ENCODE measurements at places on chromosomes 13 and 19. TPM values are rescaled to one million over a fixed set of nuclear protein-coding genes. Genes with fewer than 3 reads are reported as not detected.

The N4BP2L2 gene
- 59.6 TPM for total RNA-seq

The SULT2B1 gene
- 7.7 TPM for total RNA-seq

The TEX26 gene
- total RNA-seq: not detected

The LPAR2 gene
- total RNA-seq: 22.6 TPM

The CAPS gene
- total RNA-seq: 9.3 TPM

The KIR2DL3 gene
- not detected for total RNA-seq

The LILRA1 gene
- total RNA-seq: 0.50 TPM

The MAN2B1 gene
- 51.7 TPM for total RNA-seq

The URAD gene
- total RNA-seq: 26.9 TPM

The CCDC122 gene
- total RNA-seq: 6.9 TPM

The PCDH20 gene
- 8.6 TPM for total RNA-seq

Data from colonic mucosa (tissue), 4 donors.